ENCODE measurements at places on chromosomes 6 and 20.

GRCh38 chr6:122511193-122511924 lies 39.8 kb upstream of the SERINC1 start:
- no peaks in the 10 kb centered on the region for H3K27me3 ChIP-seq
- H3K4me3 ChIP-seq, result no peak overlapping the region
- no peaks in the 10 kb centered on the region for H3K4me1 ChIP-seq
- H3K27ac ChIP-seq, result no peak overlapping the region

GRCh38 chr6:119856136-119856535 lies 506.6 kb upstream of the MAN1A1 start:
- no peak overlapping the region for H3K4me3 ChIP-seq
- H3K27me3 ChIP-seq, result no peaks in the 10 kb centered on the region
- H3K4me1 ChIP-seq, result no peaks in the 10 kb centered on the region
- DNase-seq, result no peak
- no peaks in the 10 kb centered on the region for H3K36me3 ChIP-seq
- no peak overlapping the region for H3K27ac ChIP-seq

GRCh38 chr6:40187535-40188144 lies 253.4 kb upstream of the MOCS1 start:
- DNase-seq, result no peak
- H3K27ac ChIP-seq, result no peak overlapping the region
- H3K36me3 ChIP-seq, result no peaks in the 10 kb centered on the region
- no peak overlapping the region for H3K4me3 ChIP-seq
- H3K27me3 ChIP-seq, result no peaks in the 10 kb centered on the region
- no peaks in the 10 kb centered on the region for H3K4me1 ChIP-seq

DNA sequence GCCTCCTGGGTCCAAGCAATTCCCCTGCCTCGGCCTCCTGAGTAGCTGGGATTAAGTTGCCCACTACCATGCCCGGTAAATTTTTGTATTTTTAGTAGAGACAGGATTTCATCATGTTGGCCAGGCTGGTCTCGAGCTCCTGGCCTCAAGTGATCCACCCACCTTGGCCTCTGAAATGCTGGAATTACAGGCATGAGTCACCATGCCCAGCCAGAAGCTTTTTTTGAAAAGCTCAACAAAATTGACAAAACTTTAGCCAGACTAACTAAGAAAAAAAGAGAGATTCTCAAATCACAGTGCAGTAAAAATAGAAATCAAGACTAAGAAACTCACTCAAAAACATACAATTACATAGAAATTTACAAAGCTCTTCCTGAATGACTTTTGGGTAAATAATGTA lies 420.6 kb downstream of the COL12A1 start:
- DNase-seq, result no peak
- no peak overlapping the region for H3K27ac ChIP-seq
- no peaks in the 10 kb centered on the region for H3K4me1 ChIP-seq
- no peaks in the 10 kb centered on the region for H3K27me3 ChIP-seq
- no peak overlapping the region for H3K4me3 ChIP-seq
- no peaks in the 10 kb centered on the region for H3K36me3 ChIP-seq

- H3K27ac ChIP-seq, result no peak overlapping the region
- no peak overlapping the region for H3K4me3 ChIP-seq
- no peaks in the 10 kb centered on the region for H3K27me3 ChIP-seq
- DNase-seq, result no peak
Measured at GRCh38 chr6:273551-274058, 18.7 kb upstream of the DUSP22 start.

DNA sequence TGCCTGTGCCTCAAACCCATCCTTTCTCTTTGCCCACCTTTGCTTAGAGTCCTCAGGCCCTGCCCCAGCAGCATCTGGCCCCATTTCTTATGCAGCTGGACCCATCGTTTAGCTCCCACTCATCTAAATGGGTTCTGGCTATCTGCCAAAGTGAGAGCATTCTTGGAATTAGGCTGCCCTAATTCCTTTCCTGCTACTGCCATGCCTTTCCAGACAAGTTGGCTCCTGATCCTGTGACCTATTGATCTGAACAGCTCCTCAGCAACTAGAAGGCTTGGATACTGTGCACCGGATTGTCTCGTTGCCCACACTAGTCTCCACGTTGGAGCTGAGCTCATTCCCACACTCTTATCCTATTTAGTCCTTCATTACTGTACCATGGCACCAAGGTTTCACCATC lies 22.9 kb downstream of the DZANK1 start:
- no peak overlapping the region for H3K4me3 ChIP-seq
- no peaks in the 10 kb centered on the region for H3K36me3 ChIP-seq
- H3K4me1 ChIP-seq, result no peaks in the 10 kb centered on the region
- no peak for DNase-seq

GRCh38 chr20:17896771-17897369 lies 71.7 kb downstream of the SNX5 start:
- H3K4me3 ChIP-seq, result no peak overlapping the region
- no peak for DNase-seq
- H3K36me3 ChIP-seq, result no peaks in the 10 kb centered on the region
- H3K4me1 ChIP-seq, result 0 out of 2 replicates have a peak, but pooled peaks cover 1% of the 10 kb centered on the region
- no peak overlapping the region for H3K27ac ChIP-seq

- no peak overlapping the region for H3K4me3 ChIP-seq
- H3K27ac ChIP-seq, result no peak overlapping the region
- no peaks in the 10 kb centered on the region for H3K27me3 ChIP-seq
- H3K4me1 ChIP-seq, result no peaks in the 10 kb centered on the region
Measured at GRCh38 chr6:170224694-170225660, 65.9 kb downstream of the DLL1 start.
